ENCODE measurements at places on chromosomes 3 and 15.

GRCh38 chr3:64067506-64068346 is 44.4 kb upstream of the PSMD6 start:
- no peak for DNase-seq

DNA sequence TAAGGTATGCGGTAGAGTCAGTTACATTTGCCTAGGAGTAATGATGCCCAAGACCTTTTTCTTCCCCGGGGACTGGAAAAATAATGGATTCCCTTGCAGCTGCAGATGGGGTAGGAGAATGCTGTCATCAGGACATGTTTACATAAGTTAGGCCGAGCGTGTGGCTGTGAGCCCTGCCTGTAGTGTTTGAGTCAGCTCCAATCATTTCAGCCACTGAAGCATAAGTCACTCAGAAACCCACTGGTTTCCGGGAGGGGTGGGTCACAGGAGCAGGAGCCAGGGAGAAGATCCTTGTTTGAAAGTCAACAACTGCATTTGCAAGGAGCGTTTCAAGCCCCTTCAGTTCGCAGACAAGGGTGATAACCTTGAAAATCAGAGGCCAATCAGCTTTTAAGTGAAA is 562.3 kb downstream of the MCTP2 start:
- no peak for DNase-seq

DNA sequence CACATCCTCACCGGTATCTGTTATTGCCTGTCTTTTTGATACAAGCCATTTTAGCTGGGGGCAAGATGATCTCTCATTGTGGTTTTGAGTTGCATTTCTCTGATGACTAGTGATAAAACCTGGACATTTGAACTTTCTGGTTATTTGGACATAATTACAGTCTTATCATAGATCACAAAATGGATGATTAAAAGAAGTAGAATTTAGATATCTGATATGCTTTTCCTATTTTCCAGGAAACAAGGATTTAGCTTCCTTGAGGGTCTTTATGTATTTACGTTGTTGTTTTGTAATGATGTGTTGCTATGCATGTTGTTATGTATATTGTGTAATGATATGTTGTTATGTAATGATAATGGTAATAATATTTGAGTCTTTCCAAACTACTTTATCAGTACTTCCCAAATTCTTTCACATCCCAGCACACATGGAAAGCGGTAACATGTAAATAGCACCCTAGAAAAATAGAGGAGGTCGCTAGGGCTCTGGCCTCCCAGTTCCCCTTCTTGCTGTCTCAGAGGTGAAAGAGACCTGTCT is 53.8 kb downstream of the GJD2 start:
- no peak for DNase-seq

GRCh38 chr15:66692808-66693596 is 9.0 kb upstream of the SMAD6 start:
- no peak for DNase-seq

- no peak for DNase-seq
These were observed 29.2 kb upstream of the CYP11A1 start for GRCh38 chr15:74396445-74397238.
